ENCODE measurements at places on chromosomes 13 and 19.

GRCh38 chr13:94704377-94705080 is 7.8 kb downstream of the SOX21 start:
- no peak for DNase-seq

DNA sequence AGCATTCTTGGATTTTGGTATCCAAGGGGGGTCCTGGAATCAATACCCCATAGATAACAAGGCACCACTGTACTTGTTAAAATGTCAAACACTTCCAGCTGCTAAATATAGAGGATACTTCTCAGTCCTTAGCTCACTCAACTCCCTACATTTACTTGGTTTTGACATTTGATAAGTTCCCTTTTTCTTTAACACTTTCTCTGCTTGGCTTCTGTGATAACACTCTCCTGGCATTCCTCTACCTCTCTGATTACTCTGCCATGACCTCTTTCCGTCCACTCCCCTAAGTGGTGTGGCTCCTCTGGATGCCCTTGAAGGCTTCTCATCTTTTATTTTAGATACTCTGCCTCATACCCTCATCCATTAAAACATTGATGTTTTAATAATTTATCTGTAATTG is 65.2 kb downstream of the MICU2 start:
- DNase-seq = no peak

DNA sequence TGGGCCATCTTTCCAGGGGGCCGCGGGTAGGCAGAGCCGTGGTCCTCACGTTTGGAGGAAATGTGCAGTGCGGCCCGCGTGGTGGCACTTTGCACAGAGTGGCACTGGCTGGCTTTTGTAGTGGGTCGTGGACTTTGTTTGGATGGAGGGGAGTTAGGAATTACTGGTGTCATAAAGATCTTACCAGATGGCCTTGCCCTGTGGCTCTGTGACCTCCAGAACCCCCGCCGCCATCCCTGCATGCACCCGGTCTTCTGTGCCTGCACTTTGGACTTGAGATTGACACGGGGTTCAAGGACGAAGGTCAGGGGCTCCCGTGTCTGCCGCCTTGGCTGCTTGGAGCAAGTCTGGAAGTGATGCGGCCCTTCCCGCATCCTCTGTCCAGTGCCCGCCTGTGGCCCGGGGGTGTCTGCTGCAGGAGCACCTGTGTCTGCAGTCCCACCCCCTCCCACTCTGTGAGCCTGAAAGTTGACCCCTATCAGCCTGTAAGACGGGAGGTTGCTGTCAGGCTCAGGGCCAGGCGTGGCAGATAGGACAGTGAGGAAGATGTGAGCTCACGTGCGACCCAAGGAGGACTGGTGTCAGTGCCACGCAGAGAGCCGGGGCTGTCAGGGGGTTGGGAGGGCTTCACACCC is 2.2 kb downstream of the GNA11 start:
- no peak for DNase-seq

DNA sequence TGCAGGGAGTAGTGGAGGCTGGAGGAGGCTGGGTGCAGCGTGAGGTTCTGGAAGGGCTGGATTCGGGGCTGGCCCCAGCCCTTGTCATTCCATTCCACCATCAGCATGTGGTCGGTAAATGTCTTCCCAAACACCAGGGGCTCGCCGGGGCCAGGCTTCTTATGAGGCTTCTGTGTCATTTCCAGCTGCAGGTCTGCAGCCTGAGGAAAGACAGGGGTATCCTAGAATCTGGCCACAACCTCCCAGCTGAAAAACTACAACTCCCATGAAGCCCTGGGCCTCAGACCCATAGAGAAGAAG is 4.4 kb downstream of the BCAT2 start:
- DNase-seq = peak; percentile 64

- no peak for DNase-seq
Measured at GRCh38 chr19:40571005-40571318, 5.7 kb upstream of the SHKBP1 start.

DNA sequence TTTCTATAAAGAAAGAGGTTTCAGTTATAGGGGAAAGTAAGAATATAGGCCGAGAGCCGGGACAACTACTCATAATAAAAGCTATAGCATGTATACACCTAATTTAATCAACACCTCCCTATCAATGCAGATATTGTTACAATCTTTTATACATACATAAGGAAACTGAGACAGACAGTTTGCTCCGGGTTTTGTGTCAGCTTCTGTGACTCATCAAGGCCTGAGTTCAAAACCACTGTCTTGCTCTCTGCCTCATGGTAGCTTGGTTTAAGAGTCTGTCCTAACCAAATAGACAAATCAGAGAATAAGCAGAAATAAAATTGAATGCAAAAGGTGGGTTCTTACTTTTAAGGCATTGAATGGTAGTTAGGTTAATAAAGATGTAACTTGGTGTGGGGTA is 222.9 kb downstream of the GGACT start:
- no peak for DNase-seq

GRCh38 chr13:38758277-38758676 is 71.4 kb downstream of the FREM2 start:
- DNase-seq = no peak

DNA sequence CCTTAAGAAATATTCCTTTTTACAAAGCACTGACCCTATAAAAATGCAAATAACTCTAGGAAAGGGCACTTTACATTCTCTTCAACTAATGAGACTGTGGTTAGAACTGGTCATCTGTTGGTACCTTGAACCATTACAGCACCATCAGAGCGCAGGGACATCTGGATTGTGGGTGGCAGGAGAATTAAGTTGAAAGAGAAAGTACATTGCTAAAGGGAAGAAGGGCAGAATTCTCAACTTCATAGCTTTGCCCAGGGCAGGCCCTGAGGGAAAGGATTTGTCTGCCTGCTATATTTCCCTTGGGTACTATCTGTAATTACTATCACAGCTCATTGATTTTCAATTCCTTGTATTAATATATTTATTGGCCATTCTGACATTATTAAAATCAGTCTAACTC is 196.8 kb downstream of the KLF12 start:
- peak; percentile 60 for DNase-seq

DNA sequence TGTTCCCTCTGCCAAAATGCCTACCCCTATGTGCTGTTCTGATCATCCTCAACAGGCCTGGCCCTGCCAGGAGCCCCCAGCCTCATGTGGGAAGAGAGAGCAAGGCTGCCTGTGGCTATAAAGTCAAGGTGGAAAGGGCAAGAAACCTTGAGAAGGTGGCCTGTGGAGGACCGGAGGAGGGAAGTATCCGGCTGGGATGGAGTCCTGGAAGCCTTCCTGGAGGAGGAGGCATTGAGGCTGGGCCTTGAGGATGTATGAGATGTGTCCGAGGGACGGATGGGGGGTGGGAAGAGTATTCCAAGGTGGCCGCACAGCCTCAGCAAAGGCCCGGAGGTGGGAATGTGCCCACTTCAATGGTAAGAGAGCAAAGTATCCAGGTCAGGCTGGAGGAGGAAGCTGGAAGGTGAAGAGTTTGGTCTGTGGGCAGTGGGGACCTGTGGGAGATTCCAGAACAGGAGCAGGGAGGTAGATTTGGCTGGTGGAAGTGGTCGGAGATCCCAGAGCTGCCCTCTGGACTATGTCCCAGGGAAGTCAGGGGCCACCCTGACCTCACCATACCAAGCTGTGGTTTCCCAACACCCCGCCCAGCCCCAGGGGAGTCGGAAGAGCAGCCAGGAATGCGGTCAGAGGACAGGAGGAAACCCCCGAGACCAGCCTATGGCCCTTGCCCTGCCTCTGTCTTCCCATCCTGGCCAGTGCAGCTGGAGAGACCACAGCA is 3.0 kb upstream of the PLIN4 start:
- peak; percentile 44 for DNase-seq

DNA sequence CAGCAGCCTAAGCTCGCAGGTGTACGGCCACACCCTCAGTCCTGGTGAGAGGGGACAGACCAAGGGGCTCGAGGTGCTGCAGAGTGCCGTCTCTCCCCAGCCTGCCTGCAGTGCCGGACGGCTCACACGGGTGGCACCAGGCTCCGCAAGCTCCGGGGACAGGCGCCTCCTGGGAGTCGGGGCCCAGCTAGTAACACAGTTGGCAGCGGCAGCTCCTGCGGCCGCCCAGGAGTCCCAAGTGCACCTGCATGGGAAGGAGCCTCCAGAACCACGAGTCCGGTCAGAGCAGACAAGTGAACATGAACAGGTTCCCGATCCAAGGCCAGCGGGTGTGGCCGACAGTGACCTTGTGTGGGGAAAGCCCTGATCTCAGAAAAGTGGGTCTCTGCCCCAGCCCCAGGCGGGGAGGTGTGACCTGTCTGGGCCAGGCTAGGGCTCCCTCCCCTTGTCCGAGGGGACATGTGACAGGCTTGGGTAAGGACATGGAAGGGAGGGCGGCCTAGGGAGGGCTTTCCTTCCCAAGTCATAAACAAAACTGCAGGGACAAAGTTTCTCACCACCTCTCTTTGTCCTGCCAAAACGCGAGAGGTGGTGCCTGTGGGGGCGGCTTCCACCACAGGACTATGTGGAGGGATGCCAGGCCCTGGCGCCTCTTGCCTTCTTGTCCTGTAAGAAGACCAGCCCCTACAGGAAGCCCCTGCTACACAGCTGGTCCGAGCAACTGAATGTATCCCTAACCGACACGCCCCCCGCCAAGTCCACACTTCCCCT is 46.5 kb downstream of the MLLT1 start:
- DNase-seq = peak; percentile 69

- DNase-seq = no peak
Measured at GRCh38 chr13:29767006-29767405, 83.4 kb downstream of the UBL3 start.

- DNase-seq = no peak
Measured at GRCh38 chr19:33752018-33752800, 44.5 kb upstream of the KCTD15 start.

GRCh38 chr19:45245826-45246225 is 619 bp upstream of the EXOC3L2 start:
- DNase-seq = no peak

GRCh38 chr19:49453757-49454240 is 774 bp downstream of the ALDH16A1 start:
- DNase-seq = no peak

DNA sequence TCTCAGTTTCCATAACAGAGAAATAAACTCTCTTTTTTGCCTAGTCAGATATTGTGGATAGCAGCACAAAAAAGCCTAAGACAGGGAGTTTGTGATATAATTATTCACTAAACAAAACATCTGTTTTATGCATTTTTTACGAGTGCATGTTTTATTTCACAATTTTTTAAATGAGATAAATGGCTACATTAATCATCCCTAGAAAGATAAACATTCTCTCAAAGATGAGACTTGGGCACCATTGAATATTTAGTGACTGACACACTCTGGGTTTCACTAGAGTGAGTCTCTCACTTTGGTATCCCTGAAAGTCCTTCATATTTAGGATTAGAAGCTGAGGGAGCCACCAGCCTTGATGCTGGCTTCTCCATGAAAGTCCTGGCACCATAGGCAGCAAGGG is 74.3 kb upstream of the LRCH1 start:
- no peak for DNase-seq
